ENCODE measurements at places on chromosomes 2 and 18.
A peak's percentile ranks its signal among the peaks of the same experiment; 100 is the strongest.

DNA sequence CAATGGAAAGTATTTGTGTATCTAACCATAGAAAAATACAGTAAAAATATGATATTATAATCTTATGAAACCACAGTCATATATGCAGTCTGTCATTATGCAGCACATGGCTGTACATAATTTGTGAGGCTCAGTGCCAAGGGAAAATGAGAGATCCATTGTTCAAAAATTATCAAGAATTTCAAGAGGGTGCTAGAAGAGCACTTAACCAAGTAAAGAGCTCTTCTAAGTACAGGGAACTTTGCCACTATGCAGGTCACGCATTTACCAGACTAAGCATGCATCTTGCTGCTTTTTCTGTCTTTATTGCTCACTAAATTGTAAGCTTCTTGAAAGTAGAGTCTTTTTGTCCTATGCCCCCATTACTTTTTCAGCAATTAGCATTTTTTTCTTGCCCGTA lies 438.0 kb downstream of the LRP1B start:
- no peak for DNase-seq

DNA sequence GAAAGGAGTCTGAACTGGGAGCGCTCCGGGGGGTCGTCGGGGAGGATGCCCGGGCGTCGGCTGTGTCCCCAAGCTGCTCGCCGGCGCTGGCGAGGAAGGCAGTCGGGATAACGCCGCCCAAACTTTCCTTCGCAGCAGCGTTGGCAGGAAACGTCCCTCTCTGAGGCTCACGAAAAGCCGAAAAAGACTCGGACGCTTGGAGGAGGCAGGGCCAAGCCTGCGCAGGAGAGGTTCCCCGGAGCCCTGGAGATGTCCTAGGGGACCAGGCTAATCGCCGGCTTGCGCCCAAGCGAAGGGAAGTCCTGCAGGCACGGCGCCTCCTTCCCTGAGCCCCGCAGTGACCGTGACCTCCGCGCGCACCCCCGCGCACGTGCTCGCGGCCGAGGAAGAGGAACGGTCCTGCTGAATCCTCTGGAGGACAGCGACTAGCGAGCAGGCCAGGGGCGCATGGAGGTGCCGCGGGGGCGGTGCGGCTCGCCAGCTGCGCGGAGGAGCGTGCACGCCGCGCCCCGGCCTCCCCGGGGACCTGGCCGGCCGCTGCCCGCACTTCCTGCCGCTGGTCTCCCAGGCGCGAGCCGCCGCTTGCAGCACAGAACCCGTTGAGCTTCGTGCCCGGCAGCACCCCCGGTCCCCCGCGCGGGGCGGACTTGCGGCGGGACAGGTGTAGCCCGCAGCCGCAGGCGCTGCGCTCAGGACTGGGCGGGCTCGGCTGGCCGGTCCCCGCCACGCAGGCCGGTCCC lies at the start of gene SH3RF3:
Gene SH3RF3, plus strand, starts transcription at position 590 of the 740 bp plus-strand sequence.
- peak; percentile 33 for DNase-seq

DNA sequence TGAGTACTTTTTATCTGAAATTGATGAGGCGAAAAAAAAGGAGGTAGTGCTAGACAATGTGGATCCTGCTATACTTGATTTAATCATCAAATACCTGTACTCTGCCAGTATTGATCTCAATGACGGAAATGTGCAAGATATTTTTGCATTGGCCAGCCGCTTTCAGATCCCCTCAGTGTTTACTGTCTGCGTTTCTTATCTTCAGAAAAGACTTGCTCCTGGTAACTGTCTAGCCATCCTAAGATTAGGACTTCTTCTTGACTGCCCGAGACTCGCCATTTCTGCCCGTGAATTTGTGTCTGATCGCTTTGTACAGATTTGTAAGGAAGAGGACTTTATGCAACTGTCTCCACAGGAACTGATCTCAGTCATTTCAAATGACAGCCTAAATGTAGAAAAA lies 453 bp downstream of the KLHL41 start:
- no peak for DNase-seq

DNA sequence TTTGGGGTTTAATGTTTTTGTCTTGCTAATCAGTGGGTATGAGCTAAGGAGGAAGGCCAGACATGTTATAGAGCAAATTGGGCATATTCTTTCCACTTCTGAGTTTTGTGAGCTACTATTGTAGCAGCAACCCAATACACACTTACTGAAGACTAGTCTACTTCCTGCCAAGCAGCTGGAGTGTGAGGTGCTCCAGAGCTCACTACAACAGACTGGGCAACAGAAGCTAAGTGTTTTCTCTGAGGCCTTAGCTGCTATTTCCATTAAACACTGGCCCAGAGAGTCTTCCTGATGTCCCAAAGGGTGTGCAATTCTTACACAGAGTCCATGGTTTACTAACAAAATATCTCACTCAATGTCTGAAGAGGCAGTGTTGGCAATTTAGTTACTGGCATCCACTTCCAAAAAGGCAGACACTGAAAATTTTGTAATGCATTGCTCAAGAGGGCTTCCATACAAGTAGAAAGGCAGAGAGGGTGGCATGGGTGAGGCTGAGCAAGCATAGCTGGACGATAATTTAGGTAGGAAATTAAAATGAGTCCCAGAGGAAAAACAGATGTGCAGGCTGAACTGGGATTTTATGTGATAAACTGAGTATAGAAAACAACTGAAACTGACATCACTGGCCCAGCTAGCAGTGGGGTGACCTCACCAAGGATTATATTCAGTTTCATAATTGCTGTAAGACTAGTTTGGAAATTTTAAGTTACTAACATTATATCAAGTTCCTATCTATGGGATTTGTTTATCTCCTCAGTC lies 68.6 kb downstream of the ZC3H6 start:
- no peak for DNase-seq

DNA sequence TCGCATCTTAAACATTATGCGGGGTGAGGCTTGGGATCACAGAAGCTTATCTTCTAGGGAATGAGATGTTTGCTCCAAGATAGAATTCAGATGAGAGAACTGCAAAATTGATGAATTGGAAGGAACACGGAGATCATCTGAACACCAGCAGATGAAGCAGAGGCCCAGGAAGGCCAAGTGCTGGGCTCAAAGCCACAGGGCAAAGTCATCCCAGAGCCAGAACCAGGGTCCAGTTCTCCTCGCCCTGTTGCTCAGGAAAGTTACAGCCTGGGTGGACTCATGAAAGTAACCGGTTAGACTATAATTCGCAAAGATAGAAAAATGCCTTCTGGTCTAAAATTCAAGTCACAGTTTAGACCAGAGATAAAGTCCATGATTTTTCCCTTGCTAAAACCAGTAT lies 456.1 kb upstream of the ID2 start:
- no peak for DNase-seq

DNA sequence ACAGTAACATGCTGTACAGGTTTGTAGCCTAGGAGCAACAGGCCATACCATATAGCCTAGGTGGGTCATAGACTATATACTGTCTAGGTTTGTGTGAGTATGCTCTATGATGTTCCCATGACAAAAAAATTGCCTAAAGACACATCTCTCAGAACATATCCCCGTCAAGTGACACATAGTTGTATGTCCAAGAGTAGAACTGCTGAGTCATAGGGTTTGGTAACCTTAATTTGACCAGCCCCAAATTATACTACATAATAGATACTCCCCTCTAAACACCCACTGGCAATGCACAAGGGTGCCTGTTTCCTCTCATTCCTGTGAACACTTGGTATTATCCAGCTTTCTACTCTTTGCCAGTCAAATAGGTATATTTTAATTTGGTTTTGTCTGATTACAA lies 161.6 kb downstream of the LCLAT1 start:
- DNase-seq = no peak

- no peak for DNase-seq
Observed at GRCh38 chr18:36348971-36349417, 51.5 kb downstream of the FHOD3 start.

DNA sequence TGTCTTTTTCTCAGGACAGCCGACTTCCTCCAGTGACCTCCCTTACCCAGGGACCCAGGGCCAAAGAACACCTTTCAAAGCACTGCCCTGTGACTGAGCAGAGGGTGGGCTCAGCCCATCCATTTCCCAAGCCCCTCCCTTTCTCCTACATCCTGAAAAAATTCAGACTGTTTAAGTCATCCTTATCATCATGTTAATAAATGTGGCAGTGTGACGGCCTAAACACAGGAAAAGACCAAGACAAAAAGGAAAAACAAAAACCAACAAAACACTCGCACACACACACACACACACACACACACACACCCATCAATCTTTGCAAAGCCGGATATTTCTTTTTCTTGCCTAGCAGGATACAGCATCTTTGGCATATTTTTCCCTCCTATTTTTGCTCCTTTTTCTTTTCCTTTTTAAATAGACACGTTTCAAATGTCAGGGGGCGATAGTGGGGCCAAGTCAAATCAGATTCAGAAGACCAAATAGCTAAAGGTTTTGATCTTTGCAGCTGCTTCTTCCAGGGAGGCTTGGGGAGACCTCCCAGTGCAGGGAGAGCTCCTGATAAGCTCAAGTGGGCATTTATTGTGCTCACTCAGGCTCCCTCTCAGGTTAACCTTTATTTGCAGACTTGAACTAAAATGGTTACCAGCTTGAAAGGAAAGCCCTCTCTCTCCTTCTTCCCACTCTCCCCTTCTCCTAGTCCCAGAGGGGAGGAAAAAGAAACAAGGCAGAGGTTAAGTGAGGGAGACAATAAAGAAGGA lies 39.5 kb upstream of the NRP2 start:
- DNase-seq = no peak

DNA sequence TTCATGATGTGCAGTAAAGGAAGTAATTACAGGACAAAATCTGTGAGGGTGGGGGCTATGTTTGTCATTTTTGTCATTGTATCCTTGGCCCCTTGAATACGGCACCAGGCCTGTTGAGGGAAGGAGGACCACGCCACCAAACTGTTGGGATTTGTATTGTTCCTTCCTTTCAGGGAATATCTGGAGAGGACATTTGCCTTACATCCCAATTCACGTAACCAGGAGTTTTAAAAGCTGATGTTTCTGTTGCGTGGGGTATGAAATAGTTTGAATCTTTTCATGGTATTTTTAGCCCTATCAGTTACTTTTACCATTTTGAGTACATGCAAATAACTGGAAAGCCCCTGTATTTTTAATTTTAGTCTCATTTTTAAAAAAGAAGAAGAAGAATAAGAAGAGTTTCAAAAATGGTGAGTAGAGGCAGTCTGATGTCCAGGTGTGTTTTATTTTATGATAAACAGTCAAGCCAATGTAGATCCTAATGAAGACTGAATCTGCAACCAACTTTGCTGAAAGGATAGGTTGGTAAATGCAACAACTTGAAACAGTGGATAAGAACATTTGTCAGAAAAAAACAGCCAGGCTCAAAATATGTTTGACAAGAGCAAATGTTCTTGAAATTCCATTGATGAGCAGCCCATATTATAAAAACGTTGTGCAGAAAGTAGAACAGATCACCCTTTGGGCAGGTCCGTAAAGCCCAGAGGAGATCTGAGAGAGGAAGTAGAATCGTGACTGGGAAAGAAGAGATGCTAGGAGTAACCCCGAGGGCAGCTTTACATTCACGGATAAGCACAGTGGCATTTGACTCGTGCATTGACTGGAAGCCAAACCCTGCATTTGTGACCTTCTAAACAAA lies 54.5 kb downstream of the RASGRP3 start:
- no peak for DNase-seq

DNA sequence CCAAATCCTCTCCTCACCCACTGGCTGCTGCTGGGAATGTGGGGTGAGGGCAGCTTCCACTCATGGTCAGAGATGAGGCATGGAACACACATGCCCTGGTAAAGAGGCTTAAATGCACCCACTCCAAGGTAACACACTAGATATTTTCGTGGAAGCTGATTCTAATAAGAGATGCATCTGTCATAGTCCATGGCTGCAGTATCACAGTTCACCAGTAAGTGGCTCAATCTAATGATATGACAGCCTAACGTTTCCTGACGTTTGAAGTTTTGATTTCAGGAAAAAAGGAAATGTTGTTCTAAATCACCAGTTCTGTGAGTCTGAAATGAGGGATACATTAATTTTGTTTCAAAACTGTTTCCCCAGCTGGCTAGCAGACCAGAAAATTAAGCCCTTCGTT lies 38.2 kb downstream of the LCT start:
- no peak for DNase-seq

DNA sequence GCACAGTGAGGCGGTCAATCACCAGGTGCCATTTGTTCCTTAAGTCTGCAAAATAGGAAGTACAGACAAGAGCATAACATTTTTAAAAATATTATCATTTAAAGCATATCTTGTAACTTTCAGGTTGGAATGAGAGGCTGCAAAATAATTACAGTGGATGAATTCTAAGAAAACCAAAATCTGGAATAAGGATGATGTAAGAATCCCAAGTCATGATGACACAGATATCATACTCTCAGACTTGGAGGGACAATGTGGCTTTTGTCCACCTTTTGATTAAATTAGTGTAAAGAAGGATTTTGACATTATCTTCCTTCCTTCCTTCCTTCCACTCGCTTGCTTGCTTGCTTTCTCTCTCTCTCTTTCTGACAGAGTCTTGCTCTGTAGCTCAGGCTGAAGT lies 244.4 kb downstream of the NAPG start:
- no peak for DNase-seq

- peak; percentile 28 for DNase-seq
Observed at GRCh38 chr2:152573168-152573567, 144.1 kb downstream of the PRPF40A start.

- DNase-seq = no peak
Observed at GRCh38 chr2:85073033-85073432, 60.2 kb upstream of the TCF7L1 start.

DNA sequence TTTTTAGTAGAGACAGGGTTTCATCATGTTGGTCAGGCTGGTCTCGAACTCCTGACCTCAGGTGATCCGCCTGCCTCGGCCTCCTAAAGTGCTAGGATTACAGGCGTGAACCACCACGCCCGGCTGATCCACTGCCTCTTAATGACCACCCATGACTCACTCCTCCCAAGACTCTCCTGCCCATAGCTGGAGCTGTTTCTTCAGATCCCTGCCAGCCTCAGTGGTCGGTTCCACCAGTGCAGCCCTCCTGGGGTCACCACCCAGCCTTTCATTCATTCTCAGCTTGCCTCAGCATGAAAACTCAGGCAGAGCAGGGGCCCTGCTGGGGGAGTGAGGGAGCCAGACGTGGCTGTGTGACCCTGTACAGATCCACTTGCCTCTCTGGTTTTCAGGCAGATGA lies 12.5 kb downstream of the KCNIP3 start:
- DNase-seq = no peak

GRCh38 chr18:56563568-56563967 lies 74.8 kb downstream of the TXNL1 start:
- no peak for DNase-seq

GRCh38 chr2:66582104-66582986 lies 147.4 kb downstream of the MEIS1 start:
- no peak for DNase-seq

GRCh38 chr18:8519102-8519501 lies 90.1 kb upstream of the RAB12 start:
- no peak for DNase-seq

- no peak for DNase-seq
Observed at GRCh38 chr2:38889575-38889974, at the start of gene ARHGEF33. Gene ARHGEF33 (plus strand): TSS chr2:38889875. CDS start chr2:38919448, 29,573 bp downstream.

- DNase-seq = no peak
Observed at GRCh38 chr2:233997707-233998106, 52.8 kb upstream of the SPP2 start.

- DNase-seq = no peak
Observed at GRCh38 chr2:84942964-84943421, 28.0 kb upstream of the KCMF1 start.

GRCh38 chr18:57107140-57107832 lies 39.6 kb upstream of the BOD1L2 start:
- no peak for DNase-seq

- no peak for DNase-seq
Observed at GRCh38 chr2:113212245-113213060, 38.7 kb downstream of the PSD4 start.

- DNase-seq = no peak
Observed at GRCh38 chr2:234427081-234428061, 69.5 kb downstream of the ARL4C start.

All from activated naive CD8-positive, alpha-beta T cell treated with anti-CD3 and anti-CD28 coated beads, Interleukin-2, amount 50 U/mL, for 24 hours (primary cell).